ENCODE measurements at places on chromosomes 13 and 19.

DNA sequence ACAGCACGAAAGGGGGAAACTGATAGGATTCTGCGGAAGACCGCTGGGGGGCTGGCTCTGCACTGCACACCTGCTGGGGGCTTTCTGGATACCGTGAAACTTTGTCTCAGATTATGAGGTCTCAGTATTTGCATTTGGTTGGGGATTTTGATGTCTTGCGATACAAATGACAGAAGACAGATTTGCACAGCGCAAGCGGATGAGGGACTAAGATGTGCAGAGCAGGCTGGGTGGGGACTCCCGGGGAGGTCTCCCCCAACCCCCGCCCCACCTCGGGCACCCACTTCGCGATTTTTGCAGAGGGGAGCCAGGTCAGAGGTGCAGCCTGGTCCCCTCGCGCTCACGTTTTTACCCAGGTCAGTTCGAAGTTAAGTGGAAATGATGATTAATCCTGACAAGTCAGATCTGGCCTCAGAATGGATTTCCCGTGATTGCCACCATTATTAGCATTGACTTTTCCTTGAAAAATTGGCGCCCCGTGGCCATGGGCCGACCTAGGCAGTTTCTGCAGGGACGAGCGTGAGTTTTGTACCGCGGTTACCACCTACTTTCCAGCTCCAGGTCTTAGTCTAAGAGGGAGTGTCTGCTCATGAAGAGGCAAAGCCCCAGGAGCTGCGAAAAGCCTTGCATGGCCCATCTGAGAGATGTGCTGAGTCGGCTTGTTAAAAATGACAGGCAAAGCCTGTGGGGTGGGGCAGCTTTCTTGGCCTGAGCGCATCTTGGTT, 1.3 kb upstream of the GJB2 start:
- DNase-seq, result no peak

- peak; percentile 80 for DNase-seq
These were observed 12.0 kb downstream of the CERS4 start for GRCh38 chr19:8221161-8221560.

DNA sequence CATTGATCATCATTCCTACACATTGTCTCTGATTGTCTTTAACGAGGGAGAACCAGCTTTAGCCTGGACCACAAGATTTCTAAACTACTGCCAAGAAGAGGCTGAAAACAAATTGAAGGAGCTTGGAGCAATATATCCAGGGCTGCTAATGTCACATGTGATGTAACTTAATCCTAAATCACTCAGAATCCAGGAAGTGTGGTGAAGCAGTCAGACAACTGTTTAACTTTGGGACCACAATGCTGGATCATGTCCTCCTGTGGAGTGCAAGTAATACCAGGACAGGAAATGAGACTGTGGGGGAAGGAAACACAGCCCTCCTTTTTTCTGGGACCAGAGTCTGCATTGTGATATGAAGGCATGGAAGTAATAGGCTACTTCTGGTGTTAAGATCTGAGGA, 430.2 kb downstream of the KCTD12 start:
- DNase-seq, result no peak

- DNase-seq, result no peak
These were observed 5.8 kb downstream of the CEBPA start for GRCh38 chr19:33296488-33296971.

DNA sequence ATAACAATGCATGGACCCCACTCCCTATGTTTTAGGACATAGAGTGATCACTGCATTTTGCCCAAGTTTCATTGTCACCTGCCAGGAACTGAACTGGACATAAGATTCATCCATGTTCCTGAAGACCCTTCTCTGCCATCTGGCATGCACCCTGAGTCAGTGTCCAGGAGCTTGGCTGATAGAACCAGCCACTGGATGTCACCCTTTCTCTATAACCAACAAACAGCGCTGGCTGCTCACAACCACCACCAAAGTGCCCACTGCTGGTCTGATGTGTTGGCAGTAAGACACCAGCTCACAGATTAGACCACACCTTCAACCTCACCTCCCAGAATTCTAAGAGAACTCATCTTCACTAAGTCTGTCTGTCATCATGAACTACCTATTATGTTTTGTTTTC, 333.4 kb downstream of the ITGBL1 start:
- DNase-seq, result peak; percentile 1

DNA sequence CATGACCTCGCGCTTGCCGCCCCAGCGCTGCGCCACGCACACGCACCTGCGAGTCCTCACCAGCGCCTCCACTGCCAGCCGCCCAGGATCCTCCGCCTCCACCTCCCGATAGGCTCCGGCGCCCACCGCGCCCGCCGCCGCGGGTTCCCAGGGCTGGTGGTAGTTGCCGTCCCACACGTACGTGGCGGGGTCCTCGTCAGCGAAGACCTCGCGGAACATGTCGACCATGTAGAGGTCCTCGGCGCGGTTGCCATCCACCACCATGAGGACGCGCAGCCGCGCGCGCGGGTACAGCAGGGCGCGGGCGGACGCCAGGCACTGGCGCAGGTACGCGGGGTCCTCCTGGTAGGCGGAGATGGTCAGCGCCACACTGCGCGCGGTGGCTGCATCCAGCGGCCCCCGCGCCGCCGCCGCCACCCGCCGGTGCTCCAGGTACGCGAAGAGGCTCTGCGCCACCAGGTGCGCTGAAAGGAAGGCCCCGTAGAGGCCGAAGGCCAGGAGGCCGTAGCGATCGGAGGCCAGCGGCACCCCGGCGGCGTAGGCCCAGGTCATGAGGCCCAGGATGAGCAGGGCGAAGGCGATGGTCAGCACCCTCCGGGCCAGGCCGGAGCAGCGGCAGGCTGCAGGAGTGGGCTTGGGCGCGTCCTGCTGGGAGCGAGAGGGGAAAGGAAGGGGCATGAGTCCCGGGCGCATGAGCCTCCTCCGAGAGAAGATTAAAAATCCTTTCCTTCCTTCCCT, 4.4 kb downstream of the HAS1 start:
- no peak for DNase-seq

DNA sequence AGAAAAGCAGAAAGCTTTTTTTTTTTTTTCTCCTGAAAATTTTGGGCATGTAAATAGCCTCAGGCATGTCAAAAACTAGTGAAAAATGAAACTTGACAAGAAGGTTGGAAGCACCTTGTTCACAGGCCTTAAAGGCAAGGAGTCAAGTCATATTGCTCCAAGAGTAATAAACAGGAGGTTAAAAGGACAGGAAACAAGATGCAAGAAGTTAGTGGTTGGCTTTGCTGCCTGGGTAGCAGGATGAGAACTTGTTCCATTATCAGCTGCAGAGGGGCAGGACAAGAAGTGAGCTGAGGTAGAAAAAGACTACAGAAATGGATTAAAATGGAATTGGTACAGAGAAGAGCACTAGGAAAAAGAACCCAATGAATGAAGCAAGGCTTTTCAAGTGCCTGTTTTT, 242.6 kb downstream of the DCT start:
- no peak for DNase-seq

GRCh38 chr19:29278716-29279115, 65.8 kb upstream of the UQCRFS1 start:
- DNase-seq, result no peak

- DNase-seq, result peak; percentile 37
These were observed 344 bp downstream of the NHLRC3 start for GRCh38 chr13:39038569-39039030.

- no peak for DNase-seq
These were observed 42.1 kb upstream of the GAS6 start for GRCh38 chr13:113905942-113906341.

GRCh38 chr13:82898586-82898985, 983.7 kb downstream of the SLITRK1 start:
- DNase-seq, result no peak

GRCh38 chr19:3479834-3480215, 500 bp downstream of the SMIM24 start:
- DNase-seq, result no peak

GRCh38 chr19:2148482-2149135, 2.8 kb downstream of the AP3D1 start:
- DNase-seq, result peak; percentile 82

DNA sequence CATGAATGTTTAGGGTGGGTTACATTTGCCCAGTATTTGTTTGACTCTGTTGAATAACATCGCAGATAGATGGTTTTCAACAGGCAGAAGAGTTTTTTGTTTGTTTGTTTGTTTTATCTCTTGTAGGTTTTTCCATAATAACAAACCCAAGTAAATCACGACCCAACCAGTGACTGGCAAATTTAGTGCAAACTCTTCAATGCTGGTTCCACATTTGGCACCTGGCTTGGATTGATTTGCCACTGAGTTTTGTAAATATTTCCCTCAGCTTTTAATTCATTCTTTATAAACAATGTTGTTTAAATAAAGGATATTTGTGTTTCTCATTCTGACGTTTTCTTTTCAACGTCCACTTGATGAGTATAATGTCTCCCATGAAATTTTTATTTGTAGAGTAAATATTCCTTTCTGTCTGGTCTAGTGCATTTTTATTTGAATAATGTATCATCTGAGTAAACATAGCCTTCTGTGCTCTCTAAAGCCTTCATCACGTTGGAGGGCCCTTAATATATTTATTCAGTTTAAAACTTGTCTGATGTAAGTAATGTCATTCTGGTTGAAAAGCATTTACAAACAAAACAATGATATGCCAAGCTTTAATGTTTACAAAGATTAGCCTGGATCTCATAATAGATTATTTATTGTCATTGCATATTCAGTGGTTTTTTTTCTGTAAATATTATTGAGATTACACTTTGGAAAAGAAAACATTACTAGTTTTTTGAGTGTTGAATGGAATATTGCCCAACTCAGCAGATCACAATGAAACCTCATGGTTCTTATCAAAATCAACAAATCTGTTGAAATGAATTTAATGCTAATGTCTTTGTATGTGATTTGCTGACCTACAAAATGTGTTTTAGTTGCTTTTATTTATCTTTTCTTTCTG, 90.4 kb upstream of the PEG3 start:
- no peak for DNase-seq

DNA sequence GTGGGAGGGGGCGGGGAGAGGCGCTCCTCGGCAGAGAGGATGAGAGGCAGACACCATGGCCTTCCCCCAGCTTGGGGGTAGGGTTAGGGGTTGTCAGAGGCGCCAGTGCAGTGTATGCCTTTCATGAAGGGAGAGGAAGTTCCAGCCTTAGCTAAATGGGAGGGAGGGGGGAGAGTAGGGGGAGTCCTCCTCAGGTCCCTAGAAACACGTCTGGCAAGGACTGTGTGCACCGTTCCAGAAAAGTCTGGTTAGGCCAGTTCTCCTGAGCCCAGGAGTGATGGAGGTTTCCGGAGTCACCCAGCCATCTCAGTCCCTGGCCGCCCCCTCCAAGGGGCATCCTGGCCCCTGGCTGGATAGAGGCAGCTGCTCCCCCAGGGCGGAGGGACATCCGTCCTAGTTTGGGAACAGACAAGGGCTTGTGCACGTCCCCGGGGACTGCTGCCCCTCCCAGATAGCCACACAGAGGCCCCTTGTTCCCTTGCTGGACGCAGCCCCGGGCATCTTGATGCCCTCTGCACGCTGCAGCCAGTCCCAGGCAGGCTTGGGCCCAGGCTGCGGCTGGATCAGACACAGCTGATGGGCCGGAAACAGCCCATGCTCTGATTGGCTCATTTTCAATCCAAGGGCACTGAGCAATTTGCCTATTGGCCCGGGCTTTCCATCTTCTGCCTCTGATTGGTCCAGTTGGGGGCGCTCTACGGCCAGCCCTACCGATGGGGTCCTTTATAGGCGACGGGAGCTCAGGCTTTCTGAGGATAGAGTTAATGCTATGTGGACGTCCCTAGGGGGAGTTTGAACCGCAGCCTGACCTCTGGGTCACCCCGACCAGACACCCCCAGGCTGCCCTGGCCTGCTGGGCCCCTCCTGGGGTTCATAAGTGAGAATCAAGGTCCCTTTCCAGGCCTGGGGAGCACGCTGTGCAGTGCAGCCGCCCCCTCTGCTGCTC, 3.8 kb downstream of the S1PR2 start:
- DNase-seq, result peak; percentile 97

GRCh38 chr13:22505489-22505888, 675.3 kb upstream of the SGCG start:
- DNase-seq, result no peak

DNA sequence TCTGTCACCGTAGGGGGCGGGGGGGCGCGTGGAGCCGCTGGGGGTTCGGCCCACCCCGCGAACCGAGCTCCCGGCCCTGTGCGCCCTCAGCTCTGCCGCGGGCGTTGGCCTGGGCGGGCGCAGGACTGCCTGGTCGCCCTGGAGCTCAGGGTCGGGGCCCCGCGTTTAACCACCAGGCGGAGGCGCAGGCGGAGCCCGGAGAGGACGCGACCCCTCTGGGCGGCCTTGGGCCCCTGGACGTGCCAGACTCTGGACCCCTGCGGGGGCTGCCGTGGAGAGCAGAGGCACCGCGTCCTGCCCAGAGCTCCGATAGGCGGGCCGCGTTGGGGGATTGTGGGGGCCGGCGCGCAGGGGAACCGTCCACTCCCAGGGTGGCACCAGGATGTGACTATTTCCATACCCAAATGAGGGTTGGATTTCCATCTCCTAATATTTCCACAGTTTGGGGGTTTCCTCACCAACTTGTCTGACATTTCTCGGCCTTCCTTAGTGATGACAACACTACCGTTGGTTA, 13.0 kb upstream of the USP29 start:
- DNase-seq, result no peak

- no peak for DNase-seq
These were observed 52.3 kb downstream of the CCDC70 start for GRCh38 chr13:51914137-51914493.

- DNase-seq, result no peak
These were observed 2139.9 kb downstream of the PCDH9 start for GRCh38 chr13:65090186-65090585.

DNA sequence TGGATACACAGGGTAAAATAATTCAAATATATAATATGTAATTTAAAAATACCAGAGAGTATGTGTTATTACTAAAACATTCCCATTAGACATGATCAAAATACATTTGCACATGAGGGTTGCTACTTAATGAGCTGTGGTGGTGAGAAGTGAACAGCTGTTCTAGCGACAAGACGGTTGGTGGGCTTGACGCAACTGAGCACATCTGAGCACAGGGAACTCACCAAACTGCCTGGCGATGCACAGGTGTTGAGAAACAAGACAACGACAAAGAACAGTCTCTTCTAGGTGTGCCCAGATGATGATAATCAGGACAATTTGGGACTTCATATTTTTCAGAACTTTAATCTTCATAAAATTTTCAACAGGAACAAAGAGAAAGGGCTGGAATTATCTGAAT, 555.1 kb upstream of the SGCG start:
- no peak for DNase-seq

DNA sequence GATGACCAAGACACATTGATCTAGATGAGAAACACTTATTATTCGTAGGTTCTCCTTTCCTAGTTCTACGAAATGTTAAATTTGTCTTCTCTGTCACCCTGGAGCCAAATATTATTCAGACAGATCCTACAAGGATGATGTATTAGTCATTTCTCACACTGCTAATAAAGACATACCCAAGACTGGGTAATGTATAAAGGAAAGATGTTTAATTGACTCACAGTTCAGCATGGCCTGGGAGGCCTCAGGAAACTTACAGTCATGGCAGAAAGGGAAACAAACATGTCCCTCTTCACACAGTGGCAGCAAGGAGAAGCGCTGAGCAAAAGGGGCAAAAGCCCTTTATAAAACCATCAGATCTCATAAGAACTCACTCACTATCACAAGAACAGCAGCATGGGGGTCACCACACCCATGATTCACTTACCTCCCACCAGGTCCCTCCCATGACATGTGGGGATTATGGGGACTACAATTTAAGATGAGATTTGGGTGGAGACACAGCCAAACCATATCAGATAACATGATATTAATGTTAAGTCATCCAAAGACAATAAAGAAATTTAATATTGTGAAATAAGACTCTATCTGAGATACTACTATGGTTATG, 1248.8 kb upstream of the SLC10A2 start:
- no peak for DNase-seq

- no peak for DNase-seq
These were observed 1564.3 kb upstream of the PRR20A start for GRCh38 chr13:55576389-55576788.

GRCh38 chr13:60931858-60932546, 483.6 kb downstream of the PCDH20 start:
- no peak for DNase-seq
